ENCODE measurements at places on chromosomes 6 and 20. TPM values are rescaled to one million over a fixed set of nuclear protein-coding genes. Genes with fewer than 3 reads are reported as not detected.

The LY6G6C gene
- 0.21 TPM for total RNA-seq

The HLA-DQB1 gene
- total RNA-seq, result 3.8 TPM

The SYCP2 gene
- 0.69 TPM for total RNA-seq

The OR12D3 gene
- not detected for total RNA-seq

The TAF8 gene
- total RNA-seq, result 31.0 TPM

The SLC13A3 gene
- total RNA-seq, result 13.5 TPM

The WDR27 gene
- 126 TPM for total RNA-seq

The ATP6V1G2 gene
- total RNA-seq, result 2.7 TPM

The SPDEF gene
- 0.72 TPM for total RNA-seq

The HRH3 gene
- 2.9 TPM for total RNA-seq

- peaks cover 23% of the 10 kb centered on the region for H3K4me1 ChIP-seq
- H3K36me3 ChIP-seq, result peaks cover 18% of the 10 kb centered on the region
- H3K27ac ChIP-seq, result no peak overlapping the region
- H3K4me3 ChIP-seq, result peak overlapping the region; percentile 80
Observed at GRCh38 chr6:43367245-43367984, 2.0 kb downstream of the ZNF318 start.

DNA sequence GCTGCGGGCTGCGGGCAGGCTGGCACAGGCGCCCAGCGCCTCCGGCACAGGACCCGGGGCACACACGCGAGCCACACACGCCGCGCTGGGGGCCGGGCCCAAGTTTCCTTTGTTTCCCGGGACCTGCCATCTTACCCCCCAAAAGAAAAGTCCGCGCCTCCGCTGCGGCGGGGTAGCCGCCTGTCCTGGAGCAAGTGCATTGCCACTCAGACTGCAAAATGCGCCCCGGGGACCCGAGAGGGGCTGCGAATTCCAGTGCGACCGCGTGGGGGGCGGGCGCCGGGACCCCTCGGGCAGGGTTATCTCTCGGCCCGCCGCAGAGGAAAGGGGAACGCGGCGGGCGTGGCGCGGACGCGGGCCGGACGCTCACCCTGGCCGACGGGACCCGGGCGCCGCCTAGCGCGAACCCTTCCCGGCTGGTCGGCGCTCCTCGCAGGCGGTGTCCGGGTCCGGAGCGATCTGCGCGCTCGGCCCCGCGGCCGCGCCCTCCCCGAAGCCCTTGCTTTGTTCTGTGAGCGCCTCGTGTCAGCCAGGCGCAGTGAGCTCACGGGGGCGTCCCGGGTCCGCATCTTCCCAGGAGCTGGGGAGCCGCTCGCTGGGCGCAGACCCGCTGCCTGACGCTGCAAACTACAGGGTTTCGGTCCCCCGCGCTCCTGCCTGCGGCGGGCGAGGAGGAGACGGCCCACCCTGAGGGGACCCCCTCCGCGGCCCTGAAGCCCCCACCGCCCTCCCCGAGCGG is 639 bp upstream of the CD24 start:
- no peaks in the 10 kb centered on the region for H3K27me3 ChIP-seq
- no peak overlapping the region for H3K27ac ChIP-seq
- peaks cover 32% of the 10 kb centered on the region for H3K36me3 ChIP-seq
- peak overlapping the region; percentile 75 for H3K4me3 ChIP-seq
- peaks cover 49% of the 10 kb centered on the region for H3K4me1 ChIP-seq
- peak; percentile 73 for DNase-seq

DNA sequence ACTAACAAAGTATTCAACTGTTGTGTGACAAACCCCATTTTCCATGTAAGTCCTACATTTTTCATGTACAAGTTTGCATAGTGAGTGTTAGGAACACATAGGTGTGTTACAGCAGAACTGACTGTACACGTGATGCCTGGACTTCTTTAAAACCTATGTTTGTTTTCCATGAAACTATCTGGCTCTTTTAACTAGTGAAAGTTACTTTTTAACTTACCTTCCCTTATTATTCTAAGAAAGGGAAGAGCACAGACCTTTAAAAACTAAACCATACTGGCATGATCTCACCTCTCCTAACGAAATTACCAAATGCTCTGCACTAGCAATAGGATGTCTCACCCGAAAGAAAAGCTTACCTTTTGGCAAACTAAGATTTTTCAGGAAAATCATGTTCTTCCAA is 87.8 kb downstream of the CENPW start:
- no peaks in the 10 kb centered on the region for H3K27me3 ChIP-seq
- no peaks in the 10 kb centered on the region for H3K36me3 ChIP-seq
- peaks cover 9% of the 10 kb centered on the region for H3K4me1 ChIP-seq
- no peak for DNase-seq
- no peak overlapping the region for H3K27ac ChIP-seq

GRCh38 chr6:43977404-43978111 is 149.7 kb downstream of the MRPL14 start:
- H3K36me3 ChIP-seq, result no peaks in the 10 kb centered on the region
- no peak for DNase-seq
- H3K27ac ChIP-seq, result no peak overlapping the region

DNA sequence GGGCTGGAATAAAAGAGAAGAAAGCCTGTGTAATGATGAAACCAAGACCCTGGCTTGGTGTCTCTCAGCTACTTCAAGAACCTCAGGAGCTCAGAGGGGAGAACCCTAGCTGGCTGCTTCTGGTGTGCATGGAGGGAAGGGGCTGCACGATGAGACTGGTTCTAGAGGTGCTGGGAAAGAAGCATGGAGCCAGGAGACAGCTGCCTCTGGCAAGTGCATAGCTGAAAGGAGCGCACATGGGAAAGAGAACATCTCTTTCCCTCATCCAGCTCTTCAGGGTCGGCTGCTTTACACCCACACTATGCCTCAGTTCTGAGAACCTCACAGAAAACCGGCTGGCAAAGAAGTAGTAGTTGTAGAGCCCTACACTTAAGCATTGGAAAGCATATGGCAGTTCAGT is 139.5 kb downstream of the QKI start:
- no peak overlapping the region for H3K27ac ChIP-seq
- no peaks in the 10 kb centered on the region for H3K27me3 ChIP-seq
- H3K4me3 ChIP-seq, result no peak overlapping the region
- H3K4me1 ChIP-seq, result peaks cover 22% of the 10 kb centered on the region
- no peak for DNase-seq
- H3K36me3 ChIP-seq, result peaks cover 23% of the 10 kb centered on the region

- no peaks in the 10 kb centered on the region for H3K27me3 ChIP-seq
- H3K27ac ChIP-seq, result no peak overlapping the region
- H3K4me1 ChIP-seq, result peaks cover 3% of the 10 kb centered on the region
- DNase-seq, result peak; percentile 47
Observed at GRCh38 chr6:153553627-153554026, 422.5 kb upstream of the RGS17 start.

DNA sequence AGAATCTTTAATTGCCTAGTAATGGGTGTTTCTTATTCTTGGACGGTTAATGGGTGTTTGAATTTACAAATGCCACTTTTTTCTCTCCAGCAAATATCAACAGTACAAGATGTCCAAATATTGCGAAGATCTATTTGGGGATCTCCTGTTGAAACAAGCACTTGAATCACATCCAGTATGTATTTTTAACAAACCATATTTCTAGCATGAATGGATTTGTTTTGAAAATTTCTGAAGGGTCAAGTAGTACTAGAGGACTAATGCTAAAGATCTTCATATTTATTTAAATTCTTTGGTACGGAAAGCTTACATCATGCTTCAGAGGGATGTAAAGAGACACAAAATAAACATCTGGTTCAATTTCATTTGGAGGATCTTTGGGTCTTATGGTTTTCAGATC is 123.9 kb upstream of the LAMP5 start:
- peaks cover 16% of the 10 kb centered on the region for H3K36me3 ChIP-seq
- H3K27ac ChIP-seq, result no peak overlapping the region
- no peaks in the 10 kb centered on the region for H3K27me3 ChIP-seq
- DNase-seq, result no peak
- peaks cover 18% of the 10 kb centered on the region for H3K4me1 ChIP-seq

GRCh38 chr6:89432875-89433251 is at the start of gene ANKRD6:
Gene ANKRD6, plus strand, starts transcription at chr6:89433152. Its CDS starts 133,825 bp downstream, at chr6:89566977.
- H3K27me3 ChIP-seq, result peaks cover 42% of the 10 kb centered on the region
- H3K4me1 ChIP-seq, result peaks cover 33% of the 10 kb centered on the region
- H3K4me3 ChIP-seq, result peak within 1 kb of the TSS; percentile 83
- peak; percentile 84 for DNase-seq
- no peaks in the 10 kb centered on the region for H3K36me3 ChIP-seq

- DNase-seq, result no peak
- no peak overlapping the region for H3K4me3 ChIP-seq
- no peaks in the 10 kb centered on the region for H3K27me3 ChIP-seq
- peaks cover 11% of the 10 kb centered on the region for H3K4me1 ChIP-seq
Observed at GRCh38 chr6:136764517-136764993, 27.7 kb downstream of the MAP3K5 start.

GRCh38 chr6:151690768-151691562 is 116.5 kb upstream of the ESR1 start:
- H3K4me3 ChIP-seq, result no peak overlapping the region
- no peaks in the 10 kb centered on the region for H3K36me3 ChIP-seq
- H3K27me3 ChIP-seq, result no peaks in the 10 kb centered on the region
- peaks cover 18% of the 10 kb centered on the region for H3K4me1 ChIP-seq

DNA sequence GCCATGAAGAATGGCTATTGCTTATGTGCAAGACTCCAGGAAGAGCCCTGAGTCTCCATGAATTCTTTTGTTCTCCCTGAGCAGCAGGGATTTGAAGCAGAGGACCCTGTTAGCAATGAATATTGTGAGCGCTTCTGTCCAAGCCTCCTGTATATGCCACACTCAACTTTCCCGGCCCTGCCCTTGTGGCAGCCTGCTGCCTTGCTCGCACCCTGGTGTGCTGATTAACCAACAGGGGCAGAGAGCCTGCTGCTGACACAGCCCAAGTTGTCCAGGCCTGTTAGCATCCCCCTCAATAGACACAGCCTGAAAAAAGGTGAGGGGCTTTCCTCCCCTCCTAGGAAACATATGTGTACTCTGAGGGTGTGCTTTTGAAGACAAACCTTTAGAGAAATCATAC is 131.4 kb downstream of the BMP2 start:
- no peak overlapping the region for H3K4me3 ChIP-seq
- H3K4me1 ChIP-seq, result peaks cover 21% of the 10 kb centered on the region
- DNase-seq, result no peak

DNA sequence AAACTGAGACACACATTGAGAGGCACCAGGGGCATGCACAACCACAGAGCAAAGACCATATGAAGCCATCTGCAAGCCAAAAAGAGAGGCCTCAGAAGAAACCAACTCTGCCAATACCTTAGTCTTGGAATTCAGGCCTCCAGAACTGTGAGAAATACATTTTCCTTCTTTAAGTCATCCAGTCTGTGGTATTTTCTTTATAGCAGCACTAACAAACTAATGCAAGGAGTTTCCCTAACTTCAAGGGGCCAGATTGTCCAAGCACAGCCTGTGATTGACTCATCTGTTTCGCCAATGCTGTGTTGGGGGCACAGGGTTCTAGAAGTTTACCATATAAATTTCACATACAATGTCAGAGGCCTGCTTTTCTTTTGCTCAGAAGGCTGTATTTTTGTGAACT is 364.6 kb downstream of the GJA1 start:
- no peak overlapping the region for H3K4me3 ChIP-seq
- no peak for DNase-seq
- H3K36me3 ChIP-seq, result peaks cover 57% of the 10 kb centered on the region
- no peak overlapping the region for H3K27ac ChIP-seq
- no peaks in the 10 kb centered on the region for H3K27me3 ChIP-seq
- no peaks in the 10 kb centered on the region for H3K4me1 ChIP-seq

GRCh38 chr6:6007366-6008088 is 802 bp upstream of the NRN1 start:
- peaks cover 44% of the 10 kb centered on the region for H3K4me1 ChIP-seq
- H3K27me3 ChIP-seq, result peaks cover 85% of the 10 kb centered on the region
- no peak overlapping the region for H3K27ac ChIP-seq

- H3K4me3 ChIP-seq, result peak overlapping the region; percentile 60
- H3K36me3 ChIP-seq, result no peaks in the 10 kb centered on the region
- H3K4me1 ChIP-seq, result peaks cover 37% of the 10 kb centered on the region
Observed at GRCh38 chr20:53622247-53623133, 28.9 kb upstream of the ZNF217 start.

- H3K27ac ChIP-seq, result no peak overlapping the region
- H3K4me3 ChIP-seq, result no peak overlapping the region
- no peaks in the 10 kb centered on the region for H3K27me3 ChIP-seq
- peak; percentile 86 for DNase-seq
- peaks cover 41% of the 10 kb centered on the region for H3K36me3 ChIP-seq
Observed at GRCh38 chr6:33700391-33701050, 11.0 kb downstream of the UQCC2 start.

DNA sequence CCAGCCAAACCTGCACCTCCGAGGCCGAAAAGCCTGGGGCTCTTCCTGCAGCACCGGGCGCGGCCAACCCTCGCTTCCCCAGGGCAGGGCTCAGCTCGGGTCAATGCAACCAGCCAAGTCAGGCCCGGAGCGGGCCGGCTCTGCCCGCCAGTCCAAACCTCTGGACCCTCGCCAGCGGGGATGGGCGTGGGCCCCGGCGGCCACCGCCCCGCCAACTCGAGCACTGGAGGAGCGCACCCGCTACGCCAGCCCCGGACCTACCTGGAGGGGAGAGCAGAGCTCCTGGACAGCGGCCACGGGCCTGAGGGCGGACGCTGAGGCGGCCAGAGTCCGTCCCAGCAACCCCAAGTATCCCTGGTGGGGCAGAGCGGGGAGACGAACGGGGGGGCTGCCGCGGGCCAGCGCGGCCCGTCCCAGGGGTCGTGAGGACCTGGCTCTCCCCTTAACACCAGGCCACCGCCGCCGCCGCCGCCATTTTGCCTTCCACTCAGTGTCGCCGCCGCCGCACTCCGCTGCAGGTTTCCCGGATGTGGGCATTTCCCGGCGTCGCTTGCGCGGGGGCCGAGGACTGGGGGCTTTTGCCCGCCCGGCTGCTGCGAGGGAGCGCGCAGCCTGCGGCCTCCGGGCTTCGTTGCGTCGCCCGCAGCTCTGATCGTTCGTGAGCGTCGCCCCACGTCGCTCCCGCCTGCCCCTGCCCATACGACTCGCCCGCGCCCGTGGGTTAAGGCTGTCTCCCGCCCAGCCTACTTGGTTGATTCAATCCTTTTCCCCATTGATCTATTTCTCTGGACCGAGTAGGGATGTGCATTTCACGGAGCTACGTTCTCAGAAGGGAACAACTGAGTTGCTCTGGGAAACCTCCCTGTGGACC is at the start of gene LATS1:
Gene LATS1 (minus strand): TSS at position 514 of the 871 bp plus-strand sequence. CDS start 15,975 bp downstream, outside the sequence.
- peaks cover 17% of the 10 kb centered on the region for H3K4me1 ChIP-seq
- 0 out of 2 replicates have a peak, but pooled peaks cover under 1% of the 10 kb centered on the region for H3K36me3 ChIP-seq
- DNase-seq, result peak; percentile 85
- H3K27ac ChIP-seq, result peak within 1 kb of the TSS; percentile 93
- H3K4me3 ChIP-seq, result peak within 1 kb of the TSS; percentile 84
- H3K27me3 ChIP-seq, result no peaks in the 10 kb centered on the region

- H3K27me3 ChIP-seq, result no peaks in the 10 kb centered on the region
- DNase-seq, result no peak
- no peaks in the 10 kb centered on the region for H3K4me1 ChIP-seq
- no peak overlapping the region for H3K27ac ChIP-seq
- no peak overlapping the region for H3K4me3 ChIP-seq
Observed at GRCh38 chr6:22298475-22298890, 1.6 kb upstream of the PRL start.

- peak overlapping the region; percentile 86 for H3K27ac ChIP-seq
- H3K27me3 ChIP-seq, result no peaks in the 10 kb centered on the region
- H3K36me3 ChIP-seq, result no peaks in the 10 kb centered on the region
- no peak for DNase-seq
- peaks cover 52% of the 10 kb centered on the region for H3K4me1 ChIP-seq
Observed at GRCh38 chr20:35661908-35662307, 2.8 kb downstream of the CPNE1 start.
